ENCODE measurements at places on chromosomes 7 and 10. TPM values are rescaled to one million over a fixed set of nuclear protein-coding genes. Genes with fewer than 3 reads are reported as not detected.

Gene UTF1
- polyA plus RNA-seq, result not detected

Gene PLXNA4
- polyA plus RNA-seq, result not detected

Gene NXPH1
- not detected for polyA plus RNA-seq

Gene NUDT13
- polyA plus RNA-seq, result 2.0 TPM

Gene PHYHIPL
- polyA plus RNA-seq, result 19.7 TPM

Gene CAV1
- polyA plus RNA-seq, result 8.9 TPM

Gene TFR2
- polyA plus RNA-seq, result not detected
